Activated CD4-positive, alpha-beta T cell treated with anti-CD3 and anti-CD28 coated beads, Interleukin-10, Interleukin-2, amounts not matched to agents 100 ng/mL and 50 ng/mL, durations not matched to agents 16 hours and 8 hours (primary cell): ENCODE measurements at places on chromosomes 3 and 15.

- DNase-seq, result no peak
These were observed 18.8 kb upstream of the MOBP start for GRCh38 chr3:39448506-39449233.

GRCh38 chr15:73628976-73629797, 4.0 kb downstream of the NPTN start:
- DNase-seq, result no peak

DNA sequence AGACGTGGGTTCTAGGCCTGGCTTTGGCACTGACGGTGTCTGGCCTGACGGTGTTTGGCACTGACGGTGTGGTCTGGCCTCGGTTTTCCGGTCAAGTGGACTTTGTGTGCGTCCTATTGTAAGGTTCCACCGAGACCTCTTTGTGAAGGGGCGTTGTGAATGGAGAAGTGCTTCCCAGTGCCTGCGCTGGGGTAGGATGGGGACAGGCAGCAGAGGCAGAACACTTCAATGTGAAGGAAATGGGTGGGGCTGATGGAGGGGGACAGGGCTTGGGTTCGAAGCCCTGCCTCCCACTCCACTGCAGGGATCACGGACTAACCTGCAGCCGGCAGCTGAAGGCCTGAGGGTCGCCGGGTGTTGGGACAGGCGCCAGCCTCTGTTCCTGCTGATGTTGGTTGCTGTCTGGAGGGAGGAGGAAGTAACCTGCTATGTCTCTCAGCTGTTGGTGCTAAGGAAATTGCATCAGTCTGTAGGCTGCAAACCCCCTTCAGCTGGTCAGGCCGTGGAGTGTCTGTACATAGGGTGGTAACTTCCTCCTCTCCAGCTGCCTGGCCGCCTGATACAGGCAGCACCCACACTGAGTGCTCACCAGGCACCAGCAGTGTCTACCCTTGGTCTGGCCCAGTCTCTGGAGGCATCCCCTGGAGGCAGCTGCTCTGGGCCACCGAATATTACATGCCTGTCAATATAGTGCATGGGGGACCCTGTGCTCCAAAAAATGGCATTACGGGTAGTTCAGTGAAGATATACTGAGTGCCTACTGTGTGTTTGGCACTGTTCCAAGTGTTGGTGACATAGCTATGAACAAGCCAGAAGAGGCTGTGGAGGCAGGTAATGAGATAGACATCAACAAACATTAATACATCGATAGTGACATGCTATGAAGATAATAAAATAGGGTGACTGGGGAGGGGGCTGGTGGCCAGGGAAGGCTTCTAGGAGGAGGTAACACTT, 1.1 kb downstream of the TM6SF1 start:
- DNase-seq, result peak; percentile 63

- no peak for DNase-seq
These were observed at the start of gene AADAC for GRCh38 chr3:151813799-151814198. TSS of gene AADAC (plus strand) at chr3:151814116. CDS start at chr3:151814163, 47 bp downstream.

DNA sequence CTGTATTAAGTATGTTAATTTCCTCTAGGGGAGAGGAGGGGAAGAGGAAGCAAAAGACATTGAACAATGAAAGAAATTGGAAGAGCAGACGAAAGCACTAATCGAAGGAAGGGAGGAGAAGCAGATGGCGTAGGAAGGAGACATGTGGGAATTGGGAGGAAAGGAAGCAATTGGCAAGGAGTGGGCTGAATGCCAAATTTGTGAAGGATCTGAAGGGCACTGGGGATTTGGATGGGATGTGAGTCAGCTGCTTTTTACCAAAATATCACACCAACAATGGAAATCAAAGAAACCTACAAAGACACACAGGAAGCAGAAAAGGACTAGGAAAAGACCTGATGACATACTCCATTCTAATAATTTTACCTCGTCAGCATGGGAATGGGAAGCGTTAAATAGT, 1029.8 kb downstream of the ROBO1 start:
- no peak for DNase-seq

DNA sequence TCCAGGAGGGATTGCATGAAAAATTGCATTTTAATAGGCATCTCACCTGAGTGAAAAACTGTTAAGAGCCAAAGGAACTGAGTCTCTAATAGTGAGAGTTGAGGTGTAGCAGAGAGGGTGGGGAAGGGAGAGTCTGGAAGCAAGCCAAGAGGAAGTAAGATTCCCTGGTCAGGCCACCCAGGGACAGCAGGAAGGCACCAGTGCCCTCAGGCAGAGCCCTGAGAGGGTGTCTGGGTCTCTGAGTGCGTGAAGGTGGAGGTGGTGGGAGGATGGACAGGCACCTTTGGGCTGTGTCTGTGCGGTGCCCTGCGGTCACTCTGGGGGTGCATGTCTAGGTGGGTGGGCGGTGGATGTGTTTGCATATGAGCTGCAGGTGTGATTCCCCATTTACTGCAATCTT, 300.4 kb upstream of the ROPN1 start:
- no peak for DNase-seq

- DNase-seq, result peak; percentile 5
These were observed 74.0 kb upstream of the POLG start for GRCh38 chr15:89408372-89409183.

DNA sequence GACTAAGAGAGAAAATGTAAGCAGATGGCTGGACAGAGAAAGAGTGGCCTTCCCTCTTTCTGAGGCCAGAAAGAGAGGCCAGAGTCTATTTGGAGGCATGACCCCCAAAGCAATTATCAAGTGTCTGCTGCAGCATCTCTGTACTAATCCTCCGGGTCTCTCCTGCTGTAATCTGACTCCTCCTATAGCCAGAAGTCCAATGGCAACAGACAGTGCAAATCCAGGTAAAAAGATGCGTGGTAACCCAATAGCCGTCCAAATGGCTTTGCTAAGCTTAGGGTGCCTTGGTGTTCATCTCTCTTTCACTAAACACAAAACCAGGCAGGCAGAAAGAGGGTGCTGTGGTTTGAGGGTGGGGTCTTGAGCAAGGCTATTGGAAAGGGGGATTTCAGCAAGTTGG, 91.6 kb downstream of the ADCY5 start:
- DNase-seq, result no peak

- no peak for DNase-seq
These were observed 16.5 kb downstream of the KLHL25 start for GRCh38 chr15:85778107-85778776.

DNA sequence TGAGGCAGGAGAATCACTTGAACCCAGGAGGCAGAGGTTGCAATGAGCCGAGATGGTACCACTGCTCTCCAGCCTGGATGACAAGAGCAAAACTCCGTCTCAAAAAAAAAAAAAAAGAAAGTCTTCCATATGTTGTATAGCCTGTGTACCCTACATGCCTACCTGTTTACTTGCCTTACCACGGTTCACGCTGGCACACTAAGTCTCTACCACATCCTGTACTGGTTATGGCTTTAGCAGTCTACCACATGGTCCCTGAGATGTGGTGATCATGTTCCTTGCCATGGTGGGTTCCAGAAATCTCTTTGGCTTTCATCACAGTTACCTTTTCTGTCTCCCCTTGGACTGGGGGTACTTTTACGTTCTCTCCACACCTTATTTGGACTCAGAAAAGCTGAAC, 63.8 kb upstream of the TBC1D5 start:
- DNase-seq, result no peak

GRCh38 chr3:187026317-187026670, 96.0 kb downstream of the ST6GAL1 start:
- DNase-seq, result no peak

- DNase-seq, result no peak
These were observed 53.0 kb downstream of the IQSEC1 start for GRCh38 chr3:13020159-13020750.

DNA sequence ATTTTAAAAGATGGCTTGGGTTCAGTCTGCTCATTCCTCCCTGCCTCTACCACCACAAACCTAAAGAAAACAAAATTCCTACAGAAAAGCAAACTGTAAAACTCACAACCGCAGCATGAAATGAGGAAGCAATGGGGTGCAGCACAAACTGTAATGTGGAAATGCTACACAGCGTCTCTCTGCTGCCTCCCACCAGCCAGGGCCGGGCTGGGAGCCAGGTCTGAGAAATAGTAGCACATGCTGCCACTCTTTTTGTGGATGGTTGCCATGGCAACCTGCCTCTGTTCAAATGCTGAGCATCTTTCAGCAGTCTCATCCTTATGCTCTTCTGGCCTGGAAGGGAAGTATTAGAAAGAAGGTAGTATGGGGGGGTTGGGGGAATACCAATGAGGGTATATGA, 55.4 kb downstream of the EOMES start:
- DNase-seq, result peak; percentile 34

DNA sequence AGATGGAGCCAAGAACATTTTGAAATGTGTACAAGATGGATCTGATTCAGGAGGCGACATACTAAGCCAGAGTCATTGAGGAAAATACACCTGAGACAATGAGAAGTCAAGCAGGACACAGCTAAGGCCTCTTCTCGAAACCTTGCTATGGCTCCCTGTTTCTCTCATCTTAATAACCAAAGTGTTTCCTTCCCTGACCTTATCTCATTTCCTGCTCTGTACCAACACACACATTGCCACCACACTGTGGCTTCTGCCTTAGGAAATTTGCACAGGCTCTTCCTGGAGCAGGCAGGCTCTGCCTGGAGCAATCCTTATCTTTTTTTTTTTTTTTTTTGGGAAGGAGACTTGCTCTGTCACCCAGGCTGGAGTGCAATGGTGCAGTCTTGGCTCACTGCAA, 36.6 kb downstream of the OXSM start:
- DNase-seq, result no peak

- no peak for DNase-seq
These were observed 63.1 kb upstream of the GOLGA6B start for GRCh38 chr15:72591361-72591760.

DNA sequence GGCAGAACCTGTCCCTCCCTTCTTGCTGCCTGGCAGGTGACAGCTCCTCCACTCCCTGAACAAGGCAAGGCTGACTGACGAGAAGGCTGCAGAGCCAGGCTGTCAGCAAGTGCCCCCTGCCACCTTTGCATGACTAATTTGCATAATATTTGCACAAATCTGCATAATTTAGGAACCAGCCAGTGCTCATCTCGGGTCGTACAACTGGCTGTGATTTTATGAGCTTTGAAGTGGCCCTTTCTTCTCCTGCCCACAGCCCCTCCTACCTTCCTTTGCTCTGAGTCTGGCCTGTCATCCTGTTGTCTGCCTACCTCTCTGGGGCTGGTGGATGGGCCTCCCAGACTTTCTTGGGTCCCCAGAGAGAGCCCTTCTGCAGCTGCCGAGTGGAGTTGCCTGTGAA, 58.9 kb downstream of the LINGO1 start:
- DNase-seq, result no peak

GRCh38 chr3:112376992-112377391, 44.0 kb downstream of the CD200 start:
- no peak for DNase-seq
